ENCODE measurements at places on chromosomes 11 and 22.

DNA sequence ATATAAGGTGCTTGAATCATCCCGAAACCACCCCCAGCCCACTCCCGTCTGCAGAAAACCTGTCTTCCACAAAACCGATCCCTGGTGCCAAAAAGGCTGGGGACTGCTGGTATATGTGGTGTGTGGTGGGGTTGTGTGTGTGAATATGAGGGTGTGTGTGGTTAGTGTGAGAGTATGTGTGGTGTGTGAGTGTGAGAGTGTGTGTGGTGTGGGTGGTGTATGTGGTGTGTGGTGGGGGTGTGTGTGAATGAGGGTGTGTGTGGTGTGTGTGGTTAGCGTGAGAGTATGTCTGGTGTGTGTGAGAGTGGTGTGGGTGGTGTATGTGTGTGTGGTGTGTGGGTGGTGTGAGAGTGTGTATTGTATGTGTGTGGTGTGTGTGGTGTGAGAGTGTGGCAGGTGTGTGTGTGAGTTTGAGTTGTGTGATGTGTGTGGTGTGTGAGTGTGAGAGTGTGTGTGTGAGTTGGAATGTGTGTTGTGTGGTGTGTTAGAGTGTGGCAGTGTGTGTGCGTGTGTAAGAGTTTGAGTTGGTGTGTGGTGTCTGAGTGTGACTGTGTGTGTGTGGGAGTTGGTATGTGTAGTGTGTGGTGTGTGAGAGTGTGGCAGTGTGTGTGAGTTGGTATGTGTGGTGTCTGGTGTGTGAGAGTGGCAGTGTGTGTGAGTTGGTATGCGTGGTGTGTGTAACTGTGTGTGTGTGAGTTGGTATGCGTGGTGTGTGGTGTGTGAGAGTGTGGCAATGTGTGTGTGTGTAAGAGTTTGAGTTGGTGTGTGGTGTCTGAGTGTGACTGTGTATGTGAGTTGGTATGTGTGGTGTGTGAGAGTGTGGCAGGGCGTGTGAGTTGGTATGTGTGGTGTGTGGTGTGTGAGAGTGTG, 6.5 kb downstream of the UPK3A start:
- DNase-seq, result no peak

- DNase-seq, result no peak
Measured at GRCh38 chr11:76603202-76603601, 67.3 kb downstream of the LRRC32 start.

DNA sequence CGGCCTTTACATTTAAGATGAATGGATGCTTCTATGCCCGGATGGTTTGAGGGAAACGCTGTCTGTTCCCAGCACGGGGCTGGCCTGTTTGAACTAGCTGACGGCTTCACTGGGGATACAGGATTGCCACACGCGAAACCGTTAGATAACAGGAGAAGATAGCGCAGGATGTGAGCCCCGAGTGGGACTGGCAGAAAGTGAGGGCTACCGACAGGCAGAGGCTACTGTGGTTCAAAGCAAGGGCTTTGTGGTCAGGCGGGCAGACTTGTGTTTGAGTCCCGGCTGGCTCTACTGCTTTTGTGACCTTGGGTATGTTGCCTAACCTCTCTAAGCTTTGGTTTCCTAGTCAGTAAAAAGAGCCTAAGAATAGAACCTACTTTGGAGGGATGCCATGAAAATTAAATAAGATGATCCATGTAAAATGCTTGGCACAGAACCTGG, 2.8 kb upstream of the OAF start:
- peak; percentile 77 for DNase-seq

DNA sequence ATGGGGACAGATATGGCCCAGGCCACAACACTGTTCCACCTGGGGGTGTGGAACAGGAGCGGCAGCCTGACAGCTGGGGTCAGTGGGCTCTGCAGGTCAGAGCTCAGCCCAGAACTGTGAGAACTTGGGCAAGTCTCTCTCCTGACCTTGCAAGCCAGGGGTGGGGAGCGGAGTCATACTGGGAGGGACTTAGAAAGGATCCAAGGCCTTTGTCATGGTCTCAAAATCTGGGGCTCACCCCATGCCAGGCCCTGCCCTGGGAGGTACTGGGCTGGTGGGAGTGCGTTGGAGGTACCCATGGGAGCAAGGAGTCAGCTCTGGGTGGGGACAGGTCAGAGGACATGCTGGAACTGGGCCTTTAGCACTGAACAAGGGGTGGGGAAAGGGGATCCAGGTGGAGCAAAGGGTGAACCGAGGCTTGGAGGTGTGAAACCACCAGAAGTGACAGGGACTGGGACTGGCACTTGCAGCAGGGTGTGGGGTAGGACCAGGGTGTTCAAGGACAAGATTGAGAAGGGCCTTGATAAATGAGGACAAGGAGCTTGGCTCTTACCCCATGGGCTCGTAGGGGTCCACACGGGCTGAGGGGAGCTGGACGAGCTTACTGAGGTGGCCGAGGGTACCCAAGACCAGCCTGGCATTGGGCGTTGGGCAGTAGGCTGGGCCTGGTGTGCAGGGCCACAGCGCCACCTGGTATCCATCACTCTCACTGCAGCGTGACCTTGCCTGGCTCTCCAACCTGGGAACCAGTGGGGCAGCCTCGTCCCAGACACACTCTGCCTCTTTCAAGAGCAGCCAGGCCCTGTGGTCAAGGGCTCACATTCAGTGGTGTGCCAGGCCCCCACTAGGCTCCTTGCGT, 7.4 kb upstream of the PMM1 start:
- peak; percentile 77 for DNase-seq

DNA sequence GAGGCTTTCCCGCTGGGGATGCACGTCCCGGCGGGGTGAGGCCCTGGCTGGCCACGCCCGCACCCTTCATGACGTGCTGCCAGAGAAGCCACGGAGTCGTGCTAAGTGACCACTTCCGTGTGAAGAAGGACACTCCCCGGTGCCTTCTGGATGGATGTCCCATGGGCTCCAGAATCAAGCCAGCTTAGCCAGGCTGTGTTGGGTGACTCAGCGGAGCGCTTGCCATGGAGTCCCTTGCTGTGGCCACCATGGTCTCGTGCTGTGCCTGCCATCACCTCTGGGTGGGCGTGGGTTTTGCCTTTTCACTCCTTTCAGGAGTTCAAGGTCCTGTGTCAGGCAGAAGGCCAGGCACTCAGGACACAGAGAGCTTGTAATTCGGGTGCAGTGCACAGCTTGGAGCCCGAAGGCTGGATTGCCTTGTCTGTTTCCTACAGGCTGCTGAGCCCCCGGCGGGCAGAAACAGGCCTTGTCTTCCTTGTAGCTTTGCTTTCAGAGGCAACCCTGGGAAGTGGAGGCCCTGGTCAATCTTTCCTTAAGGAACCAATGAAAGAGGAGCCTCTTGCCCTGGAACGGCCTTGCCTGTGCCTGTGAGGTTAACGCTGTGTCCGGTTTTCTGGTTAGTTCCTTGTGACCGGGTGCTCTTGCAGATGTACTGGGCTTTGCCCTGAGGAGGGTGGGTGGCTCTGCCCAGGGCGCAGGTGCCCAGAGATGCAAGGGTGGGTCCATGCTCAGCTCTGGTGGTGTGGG, 268.6 kb downstream of the TBC1D22A start:
- DNase-seq, result no peak

- DNase-seq, result no peak
Measured at GRCh38 chr11:100467821-100468508, 219.1 kb upstream of the ARHGAP42 start.

GRCh38 chr11:75795276-75796090, 19.5 kb upstream of the UVRAG start:
- DNase-seq, result no peak

DNA sequence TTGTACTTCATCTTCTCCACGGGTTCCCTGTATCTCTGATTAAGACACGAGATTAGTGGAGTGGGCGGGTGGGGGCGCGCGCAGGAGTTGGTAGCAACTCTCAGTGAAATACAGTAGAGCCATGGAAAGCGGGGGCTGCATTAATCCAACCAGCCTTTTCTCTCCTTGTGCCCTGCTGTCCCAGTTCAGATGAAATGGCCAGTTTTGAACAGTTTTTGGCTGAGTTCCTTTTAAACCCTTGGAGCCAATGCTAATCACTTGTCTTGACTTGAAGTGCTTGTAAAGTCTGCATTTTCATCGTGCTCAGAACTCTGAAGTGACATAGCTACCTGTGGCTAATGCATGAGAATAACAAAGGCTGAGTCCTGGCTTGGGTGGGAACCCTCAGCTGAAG, 734 bp upstream of the TMEM123 start:
- DNase-seq, result no peak

DNA sequence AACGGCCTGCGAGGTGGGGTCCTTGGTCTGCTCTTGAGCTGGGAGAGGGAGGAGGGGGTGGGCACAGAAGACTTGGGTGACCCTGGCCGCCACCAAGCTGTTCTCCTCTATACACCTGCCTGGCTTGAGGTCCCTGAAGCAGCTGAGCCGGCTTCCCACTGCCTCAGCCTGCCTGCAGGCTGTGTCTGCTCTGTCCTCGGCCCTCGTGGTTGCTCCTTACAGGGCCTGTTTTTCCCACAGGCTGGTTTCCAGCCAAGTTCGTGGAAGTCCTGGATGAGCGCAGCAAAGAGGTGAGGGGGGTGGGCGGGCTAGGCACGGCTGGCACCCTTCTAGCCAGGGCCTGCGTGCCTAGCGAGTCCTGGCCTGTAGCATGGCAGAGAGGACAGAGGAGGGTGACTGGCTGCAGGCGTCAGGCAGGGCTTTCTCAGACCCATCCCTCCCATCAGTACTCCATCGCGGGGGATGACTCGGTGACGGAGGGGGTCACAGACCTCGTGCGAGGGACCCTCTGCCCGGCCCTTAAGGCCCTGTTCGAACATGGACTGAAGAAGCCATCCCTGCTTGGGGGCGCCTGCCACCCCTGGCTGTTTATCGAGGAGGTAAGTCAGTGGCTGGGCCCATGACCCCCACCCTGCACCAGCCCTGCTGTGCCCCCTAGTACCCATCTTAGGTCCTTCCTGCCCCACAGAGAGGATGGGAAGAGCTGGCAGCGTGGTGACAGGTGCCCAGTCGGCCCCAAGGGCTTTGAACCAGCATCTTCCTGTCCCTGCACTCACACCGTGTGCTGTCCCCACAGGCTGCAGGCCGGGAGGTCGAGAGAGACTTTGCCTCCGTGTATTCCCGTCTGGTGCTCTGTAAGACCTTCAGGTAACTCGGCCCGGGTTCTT, 37.7 kb downstream of the SGSM3 start:
- no peak for DNase-seq

DNA sequence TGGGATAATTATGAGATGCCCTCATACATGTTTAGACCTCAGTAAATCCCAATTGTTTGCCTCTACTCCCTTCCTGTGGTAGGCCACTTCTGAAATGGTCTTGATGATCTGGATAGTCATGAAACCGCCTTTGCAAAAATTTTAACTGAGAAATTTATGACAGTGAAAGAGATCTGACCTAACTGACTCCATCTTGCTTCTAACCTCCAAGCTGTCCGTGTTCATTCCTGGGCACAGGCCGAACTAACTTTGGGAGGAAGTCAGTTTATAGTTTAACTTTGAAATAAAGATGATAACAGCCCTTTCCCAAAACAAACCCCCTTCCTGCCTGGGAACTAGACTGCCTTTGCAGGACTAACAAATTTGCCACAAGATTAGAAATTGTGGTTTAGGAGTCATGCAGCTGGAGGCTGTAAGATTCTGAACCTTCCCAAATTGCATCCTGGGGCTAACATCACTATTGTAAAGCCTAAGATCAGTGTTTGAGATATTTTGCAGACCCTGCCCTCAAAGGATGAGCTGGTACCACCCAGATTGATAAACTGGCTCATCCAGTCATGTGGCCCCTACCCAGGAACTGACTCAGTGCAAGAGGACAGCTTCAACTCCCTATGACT, 19.9 kb upstream of the CTR9 start:
- peak; percentile 30 for DNase-seq

- DNase-seq, result no peak
Measured at GRCh38 chr11:13314676-13315394, 37.2 kb downstream of the BMAL1 start.

GRCh38 chr11:64566042-64566914, 24.7 kb upstream of the SLC22A12 start:
- DNase-seq, result peak; percentile 47

GRCh38 chr22:32806296-32806695, 4.8 kb downstream of the TIMP3 start:
- no peak for DNase-seq

GRCh38 chr11:13947379-13947778, 15.1 kb upstream of the SPON1 start:
- no peak for DNase-seq

DNA sequence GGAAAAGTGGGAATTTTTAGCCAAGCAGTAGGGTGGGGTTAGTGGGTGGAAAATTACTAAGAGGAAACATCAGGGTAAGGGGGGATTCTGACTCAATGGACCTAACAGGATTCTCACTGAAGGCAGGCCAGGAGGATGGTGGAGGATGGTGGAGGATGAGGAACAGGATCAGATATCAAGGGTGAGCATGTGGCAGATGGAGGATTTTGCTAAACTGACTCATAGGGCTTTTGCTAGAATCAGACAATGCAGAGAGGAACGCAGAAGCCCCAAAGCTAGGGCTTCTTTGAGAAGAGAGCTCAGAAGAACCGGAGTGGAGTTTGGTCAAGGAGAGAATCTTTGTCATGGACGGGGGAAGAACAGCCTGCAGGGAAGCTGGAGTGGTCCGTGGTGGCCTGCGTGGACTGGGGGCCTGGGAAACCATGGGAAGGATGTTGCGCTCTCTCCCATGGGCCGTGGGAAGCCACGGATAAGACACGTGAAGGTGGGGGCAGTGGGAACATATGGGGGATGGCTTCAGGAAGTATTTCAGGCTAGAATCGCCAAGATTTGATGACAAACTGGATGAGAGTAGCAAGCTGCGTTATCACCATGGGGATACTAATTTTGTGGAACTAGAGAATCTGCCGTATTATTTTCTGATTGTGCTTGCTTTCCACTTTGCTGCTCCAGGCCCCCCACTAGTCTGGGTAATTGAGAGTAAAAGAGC, 165.2 kb downstream of the LDLRAD3 start:
- no peak for DNase-seq

GRCh38 chr11:495537-495931, 11.5 kb downstream of the RNH1 start:
- no peak for DNase-seq

- peak; percentile 88 for DNase-seq
Measured at GRCh38 chr22:24951942-24952836, at the start of gene KIAA1671. Gene KIAA1671, plus strand, starts transcription at chr22:24952716. Its CDS starts 75,284 bp downstream, at chr22:25028000.

- no peak for DNase-seq
Measured at GRCh38 chr11:81255895-81256294, 1477.8 kb downstream of the FAM181B start.

DNA sequence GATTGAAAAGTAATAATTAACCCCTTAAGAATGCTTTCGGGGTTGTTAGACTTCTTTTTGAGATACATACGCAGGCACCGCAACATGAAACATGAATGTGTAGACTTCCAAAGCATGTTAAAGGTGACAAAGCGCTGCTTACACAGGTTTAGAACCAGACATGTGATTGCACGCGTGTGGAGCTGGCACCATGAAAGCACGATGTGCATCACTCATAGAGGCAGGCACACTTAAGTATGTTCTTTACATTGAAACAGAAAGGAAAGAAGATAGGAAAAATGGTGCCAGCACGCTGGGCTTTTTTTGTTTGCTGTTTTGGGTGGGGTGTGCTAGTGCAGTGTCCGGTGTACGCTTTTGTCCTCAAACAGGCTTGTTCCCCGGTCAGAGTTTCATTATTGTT, 83.6 kb upstream of the PPARA start:
- DNase-seq, result peak; percentile 25

All from hematopoietic multipotent progenitor cell treated with erythropoietin and hydrocortisone succinate and interleukin-3 and kit ligand, for 4 days (in vitro differentiated cells).